ENCODE measurements at places on chromosomes 11 and 22. TPM values are rescaled to one million over a fixed set of nuclear protein-coding genes. Genes with fewer than 3 reads are reported as not detected.

The MFNG gene
- 9.6 TPM for total RNA-seq

The SYT13 gene
- 14.2 TPM for total RNA-seq

The IL17REL gene
- not detected for total RNA-seq

The NXPE2 gene
- total RNA-seq: 0.70 TPM

The PAMR1 gene
- 18.7 TPM for total RNA-seq

The ACRV1 gene
- total RNA-seq: not detected

The USP28 gene
- 56.3 TPM for total RNA-seq

The NR1H3 gene
- 37.8 TPM for total RNA-seq

The EMSY gene
- 39.2 TPM for total RNA-seq

The MMP11 gene
- 36.6 TPM for total RNA-seq

The CCDC82 gene
- 19.9 TPM for total RNA-seq

The TRMU gene
- 63.2 TPM for total RNA-seq

The MRPL11 gene
- 40.3 TPM for total RNA-seq

The POU2AF3 gene
- 4.0 TPM for total RNA-seq
